NCI-H446 (cell line): ENCODE measurements at places on chromosomes 5 and 9.

DNA sequence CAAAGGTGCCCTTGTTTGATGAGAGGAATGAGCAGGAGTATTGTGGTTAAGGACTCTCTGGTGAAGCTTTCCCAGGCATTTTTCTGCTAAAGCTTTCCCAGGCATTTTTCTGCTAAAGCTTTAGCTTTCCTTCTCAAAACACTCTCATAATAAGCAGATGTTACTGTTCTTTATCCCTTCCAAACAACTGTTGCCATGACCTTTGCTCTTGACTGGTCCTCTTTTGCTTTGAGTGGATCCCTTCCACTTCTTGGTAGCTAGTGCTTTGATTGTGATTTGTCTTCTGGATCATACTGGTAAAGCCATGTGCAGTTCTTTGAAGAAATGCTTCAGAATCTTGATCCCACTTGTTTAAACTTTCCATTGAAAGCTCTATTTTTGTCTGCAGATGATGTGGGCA, 85.8 kb downstream of the GPBP1 start:
- DNase-seq: no peak

- no peak for DNase-seq
Measured at GRCh38 chr5:149110406-149110805, 30.9 kb upstream of the ABLIM3 start.

DNA sequence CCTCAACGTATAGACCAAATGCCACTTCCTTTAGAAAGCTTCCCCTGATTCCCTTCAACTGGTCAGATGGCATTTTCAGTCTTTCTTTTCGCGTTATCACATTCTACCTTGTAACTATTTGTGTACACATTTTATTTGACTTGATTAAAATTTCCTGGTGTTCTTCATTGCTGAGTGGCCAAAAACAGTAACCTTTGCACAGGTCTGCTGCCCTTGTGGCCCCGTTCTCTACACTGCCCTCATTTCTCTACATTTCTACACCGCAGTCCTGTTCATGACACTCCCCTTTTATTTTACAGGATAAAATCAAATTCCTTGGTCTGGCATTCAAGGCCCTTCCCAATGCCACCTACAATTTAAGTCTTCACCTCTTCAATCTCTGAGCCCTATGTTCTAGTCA, 334.2 kb upstream of the SLC30A5 start:
- no peak for DNase-seq

DNA sequence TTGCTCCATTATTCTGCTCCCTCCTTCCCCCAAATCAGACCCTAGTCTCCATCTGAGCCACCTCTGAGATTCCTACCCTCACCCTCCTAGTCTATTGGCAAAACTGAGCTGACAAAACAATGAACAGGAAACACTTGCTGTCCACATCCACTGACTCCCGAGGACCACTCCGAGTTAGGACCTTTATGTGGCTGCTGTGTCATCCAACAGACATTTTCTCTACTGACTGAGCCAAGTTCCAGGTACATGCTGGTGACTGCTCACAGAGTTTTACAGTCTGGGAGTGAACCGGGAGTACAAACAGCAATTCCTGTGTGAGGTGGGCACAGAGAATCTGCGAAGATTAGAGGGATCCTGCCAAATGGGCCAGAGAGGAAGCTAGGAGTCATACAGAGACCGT, 39.2 kb downstream of the CFAP90 start:
- no peak for DNase-seq

GRCh38 chr5:31860726-31861433, 221.9 kb downstream of the PDZD2 start:
- DNase-seq: no peak

GRCh38 chr5:158951436-158952247, 148.1 kb downstream of the EBF1 start:
- no peak for DNase-seq

DNA sequence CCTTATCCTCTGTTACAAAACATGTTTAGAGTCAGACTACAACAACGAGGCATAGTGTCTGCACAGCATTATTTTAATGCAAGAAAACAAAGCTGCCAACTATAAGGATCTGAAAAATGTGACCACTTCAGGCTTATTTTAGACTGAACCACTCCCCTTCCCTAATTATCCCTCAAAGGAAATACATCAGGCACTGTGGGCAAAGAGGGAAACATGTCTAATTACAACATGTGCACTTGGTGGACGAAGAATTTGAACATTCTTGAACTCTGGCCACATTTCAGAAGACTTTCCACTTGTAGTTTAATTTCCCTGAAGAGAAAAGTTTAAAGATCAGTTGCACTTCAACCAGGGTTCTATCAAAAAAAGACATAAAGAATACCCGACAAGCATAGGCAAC, 3.8 kb downstream of the MTMR12 start:
- DNase-seq: no peak

- no peak for DNase-seq
Measured at GRCh38 chr9:116387934-116388698, 234.5 kb downstream of the PAPPA start.

DNA sequence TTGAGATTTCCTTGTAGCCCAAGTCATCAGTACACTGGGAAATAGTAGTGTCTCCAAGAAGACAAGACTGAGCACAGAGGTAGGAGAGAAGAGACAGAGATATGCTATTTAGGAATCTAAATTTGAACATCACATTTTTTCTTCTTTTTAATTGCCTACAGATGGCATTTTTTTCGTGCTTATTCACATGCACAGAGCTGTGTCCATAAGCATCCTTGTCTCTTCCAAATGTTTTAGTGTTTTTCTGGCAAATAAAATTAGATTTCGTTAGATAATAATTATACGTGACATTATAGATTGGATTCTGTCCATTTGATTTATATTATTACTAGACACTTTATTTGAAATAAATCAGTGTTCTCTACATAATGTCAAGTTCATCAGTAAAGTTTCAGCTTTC, 80.9 kb downstream of the PRR16 start:
- DNase-seq: no peak

DNA sequence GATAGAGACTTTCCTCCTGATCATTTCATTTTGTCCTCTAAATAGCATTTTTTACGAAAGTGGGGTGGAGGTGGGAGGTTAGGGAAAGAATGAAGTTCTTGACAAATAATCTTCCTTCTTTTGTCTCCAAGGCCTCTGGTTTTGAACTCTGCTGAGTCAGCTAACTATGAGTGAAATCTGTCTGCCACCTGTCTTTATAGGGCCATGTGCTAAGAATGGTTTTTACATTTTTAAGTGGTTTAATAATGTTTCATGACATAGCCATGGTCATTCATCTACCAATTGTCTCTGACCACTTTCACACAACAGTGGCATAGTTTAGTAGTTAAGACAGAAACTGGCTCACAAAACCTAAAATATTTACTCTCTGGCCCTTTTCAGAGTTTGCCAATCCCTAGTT, 7.6 kb downstream of the MAN2A1 start:
- DNase-seq: no peak

GRCh38 chr5:142700566-142700965, 14.7 kb upstream of the FGF1 start:
- DNase-seq: no peak

GRCh38 chr5:5497152-5497788, 74.8 kb downstream of the ICE1 start:
- DNase-seq: no peak

GRCh38 chr5:129359450-129359849, 100.6 kb upstream of the ADAMTS19 start:
- DNase-seq: no peak

- DNase-seq: no peak
Measured at GRCh38 chr5:151022511-151023018, 2.2 kb downstream of the GPX3 start.
